ENCODE measurements at places on chromosomes 2 and 18.

- DNase-seq = peak; percentile 64
Measured at GRCh38 chr2:237474931-237475703, 11.9 kb upstream of the MLPH start.

DNA sequence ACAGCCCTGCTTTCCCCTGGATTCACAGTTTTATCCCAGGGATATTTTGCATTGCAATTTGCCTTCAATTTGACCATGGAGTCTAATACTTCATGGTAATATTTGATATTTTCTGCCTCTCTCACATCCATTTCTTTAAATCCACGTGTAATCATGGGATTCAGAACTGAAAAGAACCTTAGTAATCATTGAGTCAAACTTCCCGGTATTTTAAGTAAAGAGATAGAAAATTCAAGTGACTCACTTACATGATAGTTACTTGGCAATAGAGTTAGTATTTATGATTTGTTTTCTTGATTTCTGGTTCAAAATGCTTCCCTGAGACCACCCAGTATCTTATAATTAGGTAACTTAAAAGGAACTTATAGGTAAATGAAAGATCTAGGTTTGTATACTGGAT, 33.7 kb upstream of the CDC42EP3 start:
- DNase-seq = no peak

DNA sequence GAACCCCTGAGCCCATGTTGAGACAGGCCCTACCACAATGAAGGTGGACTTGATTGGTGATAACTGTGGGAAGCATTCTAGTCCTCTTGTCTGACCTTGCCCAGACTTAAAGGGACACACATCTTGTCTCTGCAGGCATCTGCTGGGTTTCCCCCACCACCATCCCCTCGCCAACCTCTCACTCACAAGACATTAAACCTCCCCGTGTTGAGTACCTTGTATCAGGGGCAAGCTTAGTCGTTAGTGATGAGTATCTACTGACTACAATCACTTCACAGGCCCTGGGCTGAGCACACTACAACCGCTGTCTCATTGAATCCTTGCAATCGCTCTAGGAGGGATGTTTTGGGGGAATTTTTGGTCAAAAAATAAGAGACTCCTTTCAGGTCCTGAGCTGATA, 86.0 kb downstream of the ICOS start:
- no peak for DNase-seq

DNA sequence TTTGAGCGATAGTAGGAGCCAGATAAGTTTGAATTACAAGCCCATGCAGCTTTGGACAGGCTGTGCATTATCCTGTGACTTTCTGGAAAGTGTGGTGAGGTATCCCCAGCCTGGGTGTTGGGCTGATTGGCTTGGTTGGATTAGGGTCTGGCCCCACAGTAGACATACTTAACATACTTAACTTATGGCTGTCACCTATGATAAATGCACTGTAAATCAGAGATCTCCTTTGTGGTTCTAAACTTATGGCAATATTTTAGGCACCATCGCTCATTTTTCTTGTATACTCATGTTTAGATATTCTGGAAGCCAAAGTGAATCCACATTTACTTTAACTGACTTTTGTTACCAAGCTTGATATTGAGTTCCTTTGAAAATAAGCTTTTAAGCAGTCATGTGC, 54.8 kb downstream of the SPTBN1 start:
- no peak for DNase-seq

DNA sequence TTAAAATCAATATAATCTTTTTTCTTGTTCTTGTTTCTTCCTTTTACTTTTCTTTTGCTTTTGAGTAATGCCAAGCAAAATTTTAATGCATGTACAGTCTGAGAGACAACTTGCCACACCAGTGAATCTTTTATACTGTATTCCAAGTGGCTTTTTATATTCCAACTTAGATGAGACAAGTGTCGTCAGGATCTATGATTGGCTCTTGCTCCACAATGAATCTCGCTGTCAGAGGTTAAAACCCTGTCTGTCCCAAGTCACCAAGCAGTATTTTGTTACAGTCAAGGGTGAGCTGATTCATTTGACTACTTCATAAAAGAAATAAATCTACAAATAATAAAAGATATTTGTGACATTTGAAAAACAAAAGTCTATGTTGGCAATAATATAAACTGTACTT, at the start of gene MSTN:
Gene MSTN, minus strand, starts transcription at position 129 of the 400 bp plus-strand sequence. CDS start 133 bp downstream, outside the sequence.
- DNase-seq = no peak

DNA sequence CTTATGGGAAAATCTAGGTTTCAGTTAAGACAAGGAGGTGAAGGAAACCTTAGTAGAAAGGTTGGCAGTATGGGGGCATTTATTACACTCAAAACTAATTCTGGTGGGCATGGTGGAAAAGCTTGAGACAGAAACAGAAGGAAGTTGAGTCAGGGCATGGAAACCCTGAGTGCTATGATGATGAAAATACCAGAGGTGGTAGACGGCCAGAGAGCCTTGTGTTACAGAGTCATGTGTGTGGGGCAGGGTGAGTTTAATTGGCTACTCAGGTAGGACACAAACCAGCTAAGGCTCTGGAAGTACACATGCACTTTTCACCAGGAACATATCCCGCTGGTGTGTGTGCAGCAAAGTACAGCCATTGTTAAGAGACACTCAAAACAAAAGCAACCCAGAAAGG, 20.7 kb upstream of the FAM136A start:
- no peak for DNase-seq

DNA sequence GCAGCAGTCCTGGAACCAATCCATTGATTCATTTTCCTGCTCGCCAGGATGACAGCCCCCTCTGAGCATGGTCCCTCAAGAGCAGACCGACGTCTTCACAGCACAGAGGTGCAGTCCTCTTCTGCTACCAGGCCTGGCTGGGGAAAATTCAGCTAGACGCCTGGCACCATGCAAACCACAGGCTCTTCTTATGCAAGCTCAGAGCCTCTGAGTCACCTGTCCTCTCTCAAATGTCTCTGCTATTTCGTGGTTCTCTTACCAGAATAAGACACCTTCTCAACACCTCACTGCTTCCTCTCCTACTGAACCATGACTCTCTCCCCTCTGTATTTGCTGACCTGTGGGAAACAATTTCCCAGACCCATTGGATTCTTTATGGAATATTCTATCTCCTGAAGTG, 79.8 kb upstream of the CYRIA start:
- DNase-seq = no peak

DNA sequence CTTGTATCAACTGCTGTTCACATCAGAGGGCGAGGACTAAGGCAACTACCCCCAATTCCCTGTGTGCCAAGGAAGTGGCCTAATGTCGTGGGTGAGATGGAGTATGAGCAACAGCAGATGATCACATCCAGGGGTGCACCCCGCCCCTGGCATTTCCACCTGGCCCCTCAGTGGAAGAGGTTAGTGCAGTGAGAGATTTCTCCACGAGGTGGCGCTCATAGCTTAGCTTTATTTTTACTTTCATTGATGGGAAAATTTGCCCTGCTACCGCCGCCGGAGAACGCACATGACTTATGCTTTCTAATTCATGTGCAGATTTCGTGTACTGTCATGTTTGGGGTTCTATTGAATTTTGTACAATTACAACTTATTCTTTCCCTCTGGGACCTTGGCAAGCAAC, 470.6 kb upstream of the MEX3C start:
- no peak for DNase-seq

- no peak for DNase-seq
Measured at GRCh38 chr2:193679847-193680246, 1485.1 kb upstream of the TMEFF2 start.
